ELF-1 (cell line): ENCODE measurements at places on chromosomes 4 and X.

- no peak for DNase-seq
Observed at GRCh38 chr4:25146076-25146475, 14.2 kb downstream of the SEPSECS start.

DNA sequence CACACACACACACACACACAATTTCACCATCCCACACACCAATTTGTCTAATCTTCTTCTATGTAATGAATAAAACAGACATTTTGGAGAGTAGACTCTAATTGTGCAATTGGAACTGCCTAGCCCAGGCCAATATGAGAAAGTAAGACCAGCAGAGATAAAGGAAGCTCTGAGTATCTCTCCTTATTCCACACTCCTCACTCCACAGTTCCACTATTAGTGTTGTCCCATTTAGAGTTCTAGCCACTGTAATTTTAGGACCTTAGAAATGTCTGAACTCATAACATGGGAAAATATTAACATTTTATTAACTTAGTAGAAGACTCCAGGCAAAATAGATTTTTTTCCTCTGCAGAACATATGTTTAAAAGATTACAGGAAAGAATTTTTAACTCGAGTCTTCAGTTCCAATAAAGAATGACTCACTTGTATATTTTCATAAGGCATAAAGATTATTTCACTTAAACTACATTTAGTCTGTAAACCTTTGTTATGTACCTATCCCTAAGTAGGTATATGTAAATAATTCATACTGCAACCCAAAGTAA lies 297.6 kb upstream of the INTU start:
- DNase-seq: no peak

DNA sequence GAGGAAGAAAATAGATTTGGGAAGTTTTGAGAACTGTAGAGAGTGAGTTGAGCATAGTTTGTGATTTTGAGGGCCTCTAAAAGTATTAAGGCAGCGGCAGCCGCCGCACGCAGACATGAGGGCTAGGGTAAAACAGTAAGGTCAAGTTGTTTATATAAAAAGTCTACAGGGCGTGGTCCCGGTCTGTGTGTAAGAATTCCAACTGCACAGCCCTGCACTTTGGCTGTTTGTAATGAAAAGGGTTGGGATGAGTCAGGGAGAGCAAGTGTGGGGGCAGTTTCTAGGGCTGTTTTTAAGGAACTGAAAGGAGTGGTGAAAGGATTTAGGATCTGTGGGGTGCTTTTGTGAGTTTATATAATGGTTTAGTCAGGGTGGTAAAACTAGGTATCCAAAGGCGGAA lies 55.0 kb downstream of the BEX3 start:
- no peak for DNase-seq

DNA sequence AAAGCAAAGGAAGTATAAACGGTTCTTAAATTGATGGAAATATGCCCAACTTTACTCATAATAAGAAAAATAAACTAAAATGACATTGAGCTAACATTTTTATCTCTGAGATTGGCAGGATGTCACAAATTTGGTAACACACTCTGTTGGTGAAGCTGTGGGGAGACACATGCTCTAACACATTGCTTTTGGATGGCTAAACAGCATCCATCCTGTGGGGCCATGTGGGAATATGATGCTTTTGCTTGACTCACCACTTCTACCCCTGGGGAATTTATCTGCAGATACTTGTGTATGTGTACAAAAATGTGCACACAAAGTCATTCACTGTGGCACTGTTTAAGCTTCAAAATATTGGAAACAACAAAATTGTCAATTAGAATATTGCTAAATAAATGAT lies 100.2 kb downstream of the ANAPC4 start:
- DNase-seq: no peak

DNA sequence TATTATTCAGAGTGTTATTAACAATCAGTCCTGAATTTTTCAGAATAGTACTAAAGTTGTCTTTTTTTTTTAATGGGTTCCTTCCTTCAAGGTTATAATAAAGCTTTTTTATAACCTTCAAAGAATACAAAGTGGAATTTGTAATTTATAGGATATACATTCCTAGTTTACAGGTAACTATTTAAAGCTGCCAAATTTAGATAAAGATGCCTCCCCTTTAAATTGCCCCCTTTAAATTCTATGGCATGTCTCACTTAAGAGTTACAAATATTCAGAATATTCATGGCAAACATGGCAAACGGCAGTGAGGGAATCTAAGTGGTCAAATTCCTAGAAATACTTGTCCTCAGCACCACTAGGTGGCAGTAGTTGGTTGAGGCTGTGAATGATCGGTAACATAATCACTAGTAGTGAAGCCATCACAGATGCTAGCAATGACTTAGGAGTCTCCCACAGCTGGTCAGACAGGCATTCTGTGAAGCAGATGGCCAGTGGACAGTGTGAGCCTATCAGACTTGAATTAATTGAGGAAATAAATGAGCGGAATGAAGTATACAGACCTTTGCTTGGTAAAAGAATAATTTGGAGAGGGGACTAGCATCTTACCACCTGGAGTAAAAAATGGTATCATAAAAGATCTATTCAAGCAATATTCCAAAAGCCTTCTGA lies 86.4 kb downstream of the CBR4 start:
- DNase-seq: peak; percentile 44

DNA sequence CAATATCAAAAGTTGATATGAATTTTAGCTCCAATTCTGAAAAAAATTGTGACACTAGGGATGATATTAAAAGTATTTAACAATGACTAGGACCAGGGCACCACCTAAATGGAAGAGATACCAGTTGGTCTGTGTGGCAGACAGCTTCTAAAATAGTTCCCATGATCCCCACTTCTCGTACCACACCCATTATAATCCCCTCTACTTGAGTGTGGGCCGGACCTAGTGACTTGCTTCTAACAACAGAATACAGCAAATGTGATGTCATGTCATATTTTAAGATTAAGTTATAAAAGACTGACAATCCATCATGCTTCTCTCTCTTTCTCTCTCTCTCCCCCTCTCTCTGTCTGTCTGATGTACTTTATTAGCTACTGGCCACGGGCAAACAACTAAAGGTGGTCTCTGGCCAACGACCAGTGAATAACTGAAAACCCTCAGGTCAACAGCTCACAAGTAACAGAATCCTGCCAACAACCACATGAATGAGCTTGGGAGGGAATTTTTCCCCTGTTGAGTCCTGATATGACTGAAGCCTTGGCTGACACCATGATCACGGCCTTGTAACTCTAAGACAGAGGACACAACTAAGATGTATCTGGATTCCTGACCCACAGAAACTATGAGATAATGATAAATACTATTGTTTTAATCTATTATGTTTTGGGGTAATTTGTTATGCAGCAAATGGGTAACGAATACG lies 34.4 kb downstream of the FAM13A start:
- no peak for DNase-seq

GRCh38 chrX:10360116-10360515 lies 203.3 kb downstream of the CLCN4 start:
- DNase-seq: peak; percentile 52

- peak; percentile 32 for DNase-seq
Observed at GRCh38 chr4:95889662-95890061, 49.8 kb downstream of the PDHA2 start.

GRCh38 chrX:72100051-72100755 lies 31.5 kb downstream of the RTL5 start:
- DNase-seq: no peak

GRCh38 chr4:122842984-122843531 lies 16.4 kb downstream of the FGF2 start:
- DNase-seq: peak; percentile 47

- DNase-seq: no peak
Observed at GRCh38 chrX:31459361-31459760, 387.5 kb upstream of the FTHL17 start.

DNA sequence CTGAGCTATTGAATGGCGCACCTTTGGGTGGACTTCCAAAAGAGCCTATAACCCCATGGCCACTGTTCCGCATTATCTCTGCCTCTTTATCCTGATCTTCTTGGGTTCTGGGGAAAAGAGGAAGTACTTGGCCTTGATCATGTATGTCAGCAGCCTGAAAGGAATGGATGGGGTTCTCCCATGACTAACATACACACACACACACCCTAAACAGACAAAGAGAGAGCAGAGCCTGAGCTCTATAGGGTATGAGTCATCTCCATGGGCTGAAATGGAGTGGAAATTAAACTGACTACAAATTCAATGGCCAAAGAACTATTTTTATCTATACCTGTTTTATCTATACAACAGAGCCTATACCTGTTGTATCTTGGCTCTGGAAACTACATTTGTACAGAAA lies 141.5 kb upstream of the MTMR8 start:
- DNase-seq: no peak

DNA sequence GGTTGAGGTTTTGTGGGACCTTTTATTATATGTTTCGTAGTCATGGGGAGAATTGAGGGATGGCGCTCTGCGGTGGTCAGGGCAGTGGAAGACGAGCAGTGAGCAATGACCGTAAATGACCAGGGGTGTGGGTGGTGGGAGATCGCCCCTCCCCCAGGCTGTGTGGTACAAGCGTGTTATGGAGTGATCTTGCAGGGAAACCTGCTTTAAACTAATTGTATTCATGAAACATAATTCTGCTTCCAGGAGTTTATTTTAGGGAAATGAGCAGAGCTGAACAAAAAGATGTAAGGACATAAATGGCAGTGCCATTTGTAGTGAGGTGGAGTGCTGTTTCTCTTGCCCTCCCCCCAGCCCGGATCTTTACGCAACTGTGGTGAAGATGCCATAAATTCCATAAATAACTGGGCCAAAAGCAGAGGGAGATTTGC lies 20.2 kb downstream of the GYG2 start:
- DNase-seq: peak; percentile 64

DNA sequence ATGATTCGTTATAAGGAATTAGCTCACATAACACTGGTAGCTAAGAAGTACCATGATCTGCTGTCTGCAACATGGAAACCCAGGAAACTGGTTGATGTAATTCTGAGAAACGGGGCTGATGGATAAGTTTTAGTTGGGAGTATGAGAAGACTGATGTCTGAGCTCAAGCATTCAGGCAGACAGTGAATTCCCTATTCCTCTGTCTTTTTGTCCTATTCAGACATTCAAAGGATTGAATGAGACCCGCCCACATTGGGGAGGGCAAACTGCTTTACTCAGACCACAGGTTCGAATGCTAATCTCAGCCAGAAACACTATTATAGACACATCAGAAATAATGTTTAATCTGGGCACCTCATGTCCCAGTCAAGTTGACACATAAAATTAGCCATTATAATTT lies 515.5 kb downstream of the STPG2 start:
- DNase-seq: no peak

DNA sequence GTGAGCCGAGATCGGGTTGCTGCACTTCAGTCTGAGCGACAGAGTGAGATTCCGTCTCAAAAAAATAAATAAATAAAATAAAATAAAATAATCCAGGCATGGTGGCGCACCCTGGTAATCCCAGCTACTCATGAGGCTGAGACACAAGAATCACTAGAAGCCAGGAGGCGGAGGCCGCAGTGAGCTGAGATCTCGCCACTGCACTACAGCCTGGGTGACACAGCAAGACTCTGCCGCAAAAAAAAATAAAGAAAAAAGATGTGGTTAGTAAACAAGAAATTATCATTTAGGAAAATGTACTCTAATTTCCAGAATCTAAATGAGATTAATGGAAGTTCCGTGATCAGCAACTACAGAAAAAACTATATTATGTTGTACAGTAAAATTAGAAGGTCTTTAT lies 14.5 kb upstream of the LRBA start:
- DNase-seq: no peak

DNA sequence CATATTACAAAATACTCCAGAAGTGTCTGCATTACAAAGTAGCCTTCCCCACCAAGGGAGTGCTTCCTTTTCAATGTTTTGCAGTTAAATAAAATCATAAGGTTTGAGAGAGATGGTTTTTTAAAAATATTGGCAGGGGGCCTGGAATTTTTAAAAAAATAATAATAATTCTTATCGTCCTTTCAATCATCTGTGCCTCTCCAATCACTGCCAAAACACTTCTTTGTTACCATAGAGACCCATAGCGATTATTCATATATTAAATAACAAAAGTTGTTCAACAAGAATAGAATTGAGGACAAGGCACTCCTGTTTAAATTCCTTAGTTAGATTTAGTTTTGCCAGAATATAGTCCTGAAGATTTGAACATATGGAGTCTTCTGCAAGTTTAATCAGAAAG lies 203.1 kb downstream of the FAT4 start:
- DNase-seq: no peak

GRCh38 chr4:175986-176385 lies 51.7 kb downstream of the ZNF718 start:
- no peak for DNase-seq

GRCh38 chrX:151899622-151900021 lies 13.1 kb upstream of the MAGEA4 start:
- no peak for DNase-seq
